ENCODE measurements at places on chromosomes 4 and X.

- DNase-seq: no peak
Measured at GRCh38 chrX:50471390-50471789, 765 bp upstream of the DGKK start.

GRCh38 chr4:164221631-164222030 lies 532.3 kb upstream of the SMIM31 start:
- no peak for DNase-seq

DNA sequence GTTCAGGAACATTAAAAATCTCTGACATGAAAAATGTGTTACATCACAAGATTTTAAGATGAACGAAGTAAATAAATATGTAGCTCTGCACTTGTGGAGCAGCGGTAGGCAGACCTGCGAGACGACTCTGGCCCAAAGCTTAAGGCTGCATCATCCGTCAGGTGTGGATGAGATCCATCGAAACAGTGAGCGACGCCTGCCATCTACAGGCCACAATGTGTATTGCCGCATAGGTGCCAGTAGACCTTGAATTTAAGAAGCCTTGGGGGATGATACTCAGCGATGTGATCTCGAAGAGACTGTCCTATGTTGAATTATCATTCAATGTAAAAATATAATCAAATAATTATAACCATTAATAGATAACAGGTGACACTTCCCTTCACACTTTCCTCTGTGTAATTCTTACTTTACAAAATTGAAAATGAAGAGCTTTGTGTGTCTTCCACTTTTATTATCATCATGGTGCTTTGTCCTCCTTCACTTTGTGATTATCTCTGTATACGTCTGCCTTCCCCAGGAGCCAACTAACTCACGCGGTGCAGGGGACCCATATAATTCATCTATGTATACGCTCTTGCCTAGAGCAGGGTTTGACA lies 851.0 kb downstream of the RAB28 start:
- peak; percentile 32 for DNase-seq

DNA sequence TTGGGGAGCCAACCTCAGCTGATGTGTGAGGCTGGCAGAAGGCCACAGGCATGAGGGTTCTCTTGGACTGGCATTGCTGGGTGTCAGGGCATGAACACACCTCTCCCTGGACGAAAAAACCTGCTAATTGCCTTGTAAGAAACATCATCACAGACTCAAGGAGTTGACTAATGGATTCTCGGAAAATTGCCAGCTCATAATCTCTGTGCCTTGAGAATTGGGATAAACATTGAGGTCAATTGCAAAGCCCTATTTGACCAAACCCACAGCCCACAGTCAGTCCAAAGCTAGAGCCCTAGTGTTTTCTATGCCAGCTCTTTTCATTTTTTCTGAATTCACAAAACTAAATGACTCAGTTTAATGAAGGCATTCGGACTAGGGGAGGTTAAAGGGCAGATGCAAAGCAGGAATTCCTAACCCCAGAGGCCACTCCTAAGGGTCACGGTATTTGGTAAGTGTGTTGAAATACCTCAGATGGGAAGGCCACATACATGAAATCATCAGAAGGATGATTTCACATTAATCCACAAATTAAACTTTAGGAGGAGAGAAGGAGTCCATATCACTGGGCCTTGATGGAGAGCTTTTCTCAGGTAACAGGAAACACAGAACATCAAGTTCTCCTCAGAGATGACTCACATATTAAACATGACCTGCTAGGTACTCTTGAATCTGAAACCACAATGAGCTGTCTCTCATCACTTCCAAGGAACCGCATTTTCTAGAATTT lies 39.0 kb upstream of the RASL11B start:
- no peak for DNase-seq

DNA sequence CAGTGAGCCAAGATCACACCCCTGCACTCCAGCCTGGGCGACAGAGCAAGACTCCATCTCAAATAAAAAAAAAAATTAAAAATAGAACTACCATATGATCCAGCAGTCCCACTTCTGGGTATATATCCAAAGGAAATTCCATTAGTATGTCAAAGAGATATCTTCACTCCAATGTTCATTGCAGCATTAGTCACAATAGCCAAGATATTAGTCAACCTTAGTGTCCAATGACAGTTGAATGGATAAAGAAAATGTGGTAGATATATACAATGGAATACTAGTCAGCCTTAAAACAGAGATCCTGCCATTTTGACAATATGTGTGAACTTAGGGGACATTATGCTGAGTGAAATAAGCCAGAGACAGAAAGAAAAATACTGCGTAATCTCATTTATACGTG lies 49.4 kb downstream of the C4orf46 start:
- no peak for DNase-seq

DNA sequence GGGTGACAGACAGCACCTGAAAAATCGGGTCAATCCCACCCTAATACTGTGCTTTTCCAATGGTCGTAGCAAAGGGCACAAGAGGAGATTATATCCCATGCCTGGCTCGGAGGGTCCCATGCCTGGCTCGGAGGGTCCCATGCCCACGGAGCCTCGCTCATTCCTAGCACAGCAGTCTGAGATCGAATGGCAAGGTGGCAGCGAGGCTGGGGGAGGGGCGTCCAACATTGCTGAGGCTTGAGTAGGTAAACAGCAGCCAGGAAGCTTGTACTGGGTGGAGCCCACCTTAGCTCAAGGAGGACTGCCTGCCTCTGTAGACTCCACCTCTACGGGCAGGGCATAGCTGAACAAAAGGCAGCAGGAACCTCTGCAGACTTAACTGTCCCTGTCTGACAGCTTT lies 365.1 kb downstream of the STPG2 start:
- DNase-seq: no peak
